ENCODE measurements at places on chromosomes 12 and 14.
A peak's percentile ranks its signal among the peaks of the same experiment; 100 is the strongest.

DNA sequence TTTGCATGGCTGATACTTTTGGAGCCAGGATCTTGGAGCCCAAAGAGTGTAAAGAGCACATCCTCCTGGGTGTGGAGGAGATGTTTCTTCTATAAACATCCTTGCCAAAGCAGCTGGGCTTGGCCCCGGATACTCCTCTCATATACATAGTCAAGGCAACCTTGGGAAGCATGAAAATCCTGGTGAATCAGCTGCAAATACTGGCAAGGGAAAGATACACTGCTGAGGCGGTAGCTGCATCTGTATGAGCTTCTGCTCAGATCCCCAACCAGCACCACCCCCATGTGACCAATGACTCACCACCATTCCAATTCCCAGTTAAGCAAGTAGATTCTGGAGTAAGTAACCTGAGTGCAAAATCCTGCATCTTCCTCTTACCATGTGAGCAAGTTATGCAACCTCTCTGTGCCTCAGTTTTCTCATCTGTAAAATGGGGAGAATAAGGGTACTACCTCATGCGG, 567.4 kb downstream of the MED13L start:
- peak; percentile 32 for DNase-seq

- DNase-seq: peak; percentile 28
Measured at GRCh38 chr12:2769866-2770533, 24.8 kb upstream of the FKBP4 start.

GRCh38 chr12:31228811-31229792, 96.8 kb downstream of the SINHCAF start:
- no peak for DNase-seq

GRCh38 chr12:54300732-54301427, at the start of gene NFE2:
TSS of gene NFE2 (minus strand) at chr12:54301015. CDS start at chr12:54295248, 5,767 bp downstream.
- DNase-seq: peak; percentile 98

- no peak for DNase-seq
Measured at GRCh38 chr14:76581592-76581991, 179.7 kb upstream of the VASH1 start.

All from ELF-1 (cell line).